ENCODE measurements at places on chromosomes 7 and 10.

DNA sequence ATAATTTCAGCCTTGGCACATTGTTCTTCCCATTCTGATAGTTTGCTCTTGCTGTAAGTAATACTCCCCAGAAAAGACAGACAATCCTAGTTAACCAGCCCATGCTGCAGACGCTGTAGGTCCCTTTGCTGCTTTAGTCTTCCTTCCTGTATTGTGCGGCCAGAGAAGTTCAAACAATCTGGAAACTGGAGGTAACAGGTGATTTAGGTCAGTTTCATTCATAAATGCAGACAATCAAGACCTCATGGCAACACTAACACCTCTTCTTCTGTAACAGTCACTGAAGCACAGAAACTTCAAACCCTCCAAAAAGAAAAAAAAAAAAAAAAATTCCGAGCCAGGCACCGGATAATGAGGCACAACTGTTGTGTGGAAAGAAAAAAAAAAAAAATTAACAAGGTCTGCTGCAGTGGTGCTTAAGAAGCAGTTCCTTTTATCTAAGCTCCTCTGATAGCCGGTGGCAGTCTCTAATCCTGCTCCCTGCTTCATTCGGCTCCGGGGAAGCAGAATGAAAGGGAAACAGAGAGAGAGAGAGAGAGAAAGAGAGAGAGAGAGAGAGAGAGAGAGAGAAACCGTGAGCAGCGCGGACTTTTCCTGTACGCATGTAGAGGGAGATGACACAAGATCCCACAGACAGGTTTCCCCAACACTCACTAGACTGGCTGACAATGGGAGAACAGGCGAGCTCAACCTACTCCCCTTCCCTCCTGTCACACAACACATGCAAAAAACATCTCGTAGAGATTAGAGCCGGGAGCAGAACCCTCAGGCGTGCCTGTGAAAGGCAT, at the start of gene SEMA3A:
SEMA3A (minus strand) TSS at position 306 of the 788 bp plus-strand sequence; CDS start at position 103, 203 bp downstream.
- DNase-seq = no peak

- DNase-seq = no peak
Observed at GRCh38 chr7:150434240-150434639, 16.2 kb upstream of the GIMAP8 start.

GRCh38 chr7:111025006-111025405, 65.9 kb upstream of the LRRN3 start:
- no peak for DNase-seq

DNA sequence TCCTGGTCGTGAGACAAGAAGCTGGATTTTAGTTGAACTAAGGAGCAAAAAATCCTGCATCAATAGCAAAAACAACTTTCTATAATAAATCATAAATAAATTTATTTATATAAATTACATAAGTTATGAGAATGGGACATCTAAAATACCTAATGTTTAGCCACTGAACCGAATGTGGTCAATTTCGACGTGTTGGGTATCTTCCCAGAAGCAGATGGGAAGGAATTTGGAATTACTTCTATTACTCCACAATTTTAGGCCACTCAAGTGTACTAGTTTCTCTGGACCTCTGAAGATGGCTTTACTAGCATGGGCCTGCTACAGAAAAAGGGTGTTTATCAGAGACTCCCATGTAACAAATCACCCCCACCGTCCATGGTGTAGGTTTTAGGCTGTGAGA, 172.0 kb downstream of the PRPF18 start:
- DNase-seq = no peak

GRCh38 chr10:109939315-109939961, 16.1 kb upstream of the XPNPEP1 start:
- DNase-seq = no peak

DNA sequence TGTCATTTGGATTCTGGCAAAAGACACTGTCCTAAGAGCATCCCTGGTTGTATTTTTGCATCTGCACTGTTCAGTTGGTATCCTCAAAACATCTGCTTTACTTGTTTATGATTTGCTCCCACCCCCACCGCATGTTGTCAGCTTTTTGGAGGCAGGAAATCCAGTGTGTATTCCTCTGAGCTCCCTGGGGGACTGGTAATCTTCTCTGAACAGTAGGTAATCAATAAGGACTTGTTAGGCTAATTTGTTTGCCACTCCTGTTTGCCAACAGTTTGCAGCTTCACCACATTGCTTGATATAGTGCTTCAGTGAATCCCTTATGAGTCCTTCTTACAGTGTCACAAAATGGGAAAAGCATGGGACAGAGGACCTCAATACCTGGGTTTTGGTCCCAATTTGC, 49.1 kb downstream of the FEZF1 start:
- no peak for DNase-seq

DNA sequence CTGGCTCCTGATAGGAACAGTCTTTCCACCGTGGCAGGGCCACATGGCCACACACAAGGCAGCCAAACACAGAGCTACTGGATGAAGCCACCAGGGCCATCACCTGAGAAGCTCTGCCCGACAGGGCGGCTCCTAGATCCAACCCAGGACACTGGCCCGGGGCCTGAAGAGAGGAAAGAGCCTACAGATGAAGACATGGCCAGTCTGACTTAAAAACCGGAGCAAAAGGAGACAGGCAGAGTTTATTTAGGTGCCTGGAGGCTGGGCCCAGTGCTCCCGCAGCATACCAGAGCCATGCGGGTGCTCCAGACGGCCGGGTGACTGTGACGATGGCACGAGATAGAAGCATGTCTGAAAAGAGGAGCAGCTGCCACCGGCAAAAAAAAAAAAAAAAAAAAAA, 3.9 kb downstream of the TECPR1 start:
- no peak for DNase-seq

DNA sequence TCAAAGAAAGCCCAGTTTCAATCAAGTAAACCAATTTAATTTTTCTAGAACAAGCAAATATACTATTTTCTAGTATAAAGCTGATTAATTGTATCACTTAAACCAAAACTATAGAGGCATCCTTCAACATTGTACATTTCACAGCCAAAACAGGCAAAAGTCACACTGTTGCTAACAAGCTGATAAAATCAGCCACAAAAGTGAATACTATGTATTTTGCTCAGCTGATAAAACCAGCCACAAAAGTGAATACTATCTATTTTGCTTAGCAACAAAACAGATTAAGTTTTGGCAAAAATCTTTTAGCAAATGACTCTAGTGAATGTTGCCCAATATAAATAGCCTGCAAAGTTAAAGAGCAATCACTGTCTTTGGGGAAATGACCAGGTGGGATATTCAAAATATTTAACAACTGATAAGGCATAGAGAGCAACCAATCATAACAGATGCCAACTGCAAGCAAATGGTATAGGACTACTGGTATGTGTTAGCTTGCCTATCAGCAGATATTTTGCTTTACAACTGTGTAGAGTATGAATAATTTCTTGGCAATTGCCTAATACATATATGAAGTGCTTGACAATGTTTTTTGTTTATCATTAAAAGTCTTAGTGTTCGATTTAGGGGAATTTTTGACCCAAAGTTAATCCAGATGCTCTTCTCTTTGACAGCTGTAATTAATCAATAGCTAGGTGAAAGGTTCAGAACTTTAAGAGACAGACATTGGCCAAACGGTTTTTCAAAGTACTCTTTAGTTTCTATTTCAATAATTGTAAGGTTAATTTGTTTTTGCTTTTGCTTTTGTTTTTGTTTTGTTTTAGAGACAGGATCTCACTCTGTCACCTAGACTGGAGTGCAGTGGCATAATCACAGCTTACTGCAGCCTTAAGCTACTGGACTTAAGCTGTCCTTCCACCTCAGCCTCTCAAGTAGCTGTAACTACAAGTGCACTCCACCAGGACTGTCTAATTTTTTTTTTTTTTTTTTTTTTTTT, 44.4 kb upstream of the SP4 start:
- no peak for DNase-seq

DNA sequence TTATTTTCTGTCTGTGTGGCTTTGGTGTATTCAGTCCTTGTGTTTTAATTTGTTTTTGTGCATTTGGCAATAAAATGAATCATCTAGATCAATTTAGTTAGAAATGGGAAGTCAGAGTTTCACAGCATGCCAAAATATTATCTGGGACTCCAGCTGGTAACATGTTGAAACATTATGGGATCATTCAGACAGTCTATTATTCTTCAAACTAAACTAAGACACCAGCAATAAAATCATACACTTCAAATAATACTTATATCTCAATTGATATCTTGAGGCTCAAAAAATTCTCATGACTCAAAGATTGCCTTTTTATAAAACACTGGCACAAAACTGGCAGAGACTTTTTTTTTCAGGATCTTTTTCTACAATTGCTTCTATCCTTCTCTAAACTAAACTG, 5.8 kb upstream of the RP9 start:
- DNase-seq = no peak

DNA sequence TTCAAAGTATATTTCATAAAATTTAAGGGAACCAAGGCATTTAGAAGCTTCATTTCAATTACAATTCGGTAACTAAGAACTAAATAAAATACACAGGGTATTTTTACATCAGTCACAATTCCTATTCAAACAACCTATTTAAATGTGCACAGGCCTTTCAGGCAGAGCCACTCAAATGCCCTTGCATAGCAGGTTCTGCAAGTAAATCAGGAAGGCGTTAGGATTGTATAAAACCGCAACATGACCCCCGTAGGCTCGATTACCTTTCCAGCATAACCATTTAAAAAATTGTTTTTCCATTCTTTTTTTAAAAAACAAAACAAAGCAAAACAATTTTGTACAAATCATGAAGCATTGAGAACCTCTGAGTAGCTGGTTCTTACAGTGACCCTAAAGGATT, 289.9 kb upstream of the SP8 start:
- no peak for DNase-seq

GRCh38 chr7:24227068-24227467, 56.9 kb upstream of the NPY start:
- DNase-seq = no peak

- DNase-seq = no peak
Observed at GRCh38 chr7:84529480-84530205, 335.1 kb upstream of the SEMA3A start.

DNA sequence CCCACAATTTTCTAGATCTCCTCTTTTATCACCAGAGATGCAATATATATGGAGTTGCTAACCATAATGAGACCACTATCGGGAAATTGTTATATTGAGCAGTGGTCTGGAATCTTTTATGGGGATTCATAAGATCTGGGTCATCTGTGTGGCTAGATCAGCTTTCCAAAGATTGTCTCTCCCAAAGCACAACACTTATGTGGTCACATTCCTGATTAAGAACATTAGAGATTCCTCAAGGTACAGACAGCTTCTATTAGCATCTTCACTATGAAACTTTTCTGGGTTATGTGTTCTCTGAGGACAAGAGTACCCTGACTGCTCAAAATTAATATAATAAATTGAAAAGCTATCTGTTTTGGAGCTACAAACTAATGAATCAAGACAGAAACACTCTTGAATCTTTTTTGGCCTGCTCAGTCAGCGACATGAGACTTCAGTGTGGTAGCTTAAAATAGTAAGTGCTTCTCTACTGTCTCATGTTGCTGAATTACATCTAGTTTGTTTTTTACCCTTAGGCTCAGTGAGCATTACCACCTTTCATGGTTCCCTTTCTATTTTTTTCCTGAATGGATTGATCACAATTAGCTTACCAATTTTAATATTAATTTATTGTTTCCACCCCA, 42.6 kb upstream of the STRIP2 start:
- DNase-seq = no peak

- no peak for DNase-seq
Observed at GRCh38 chr7:131174855-131175254, 152.8 kb upstream of the MKLN1 start.

- DNase-seq = no peak
Observed at GRCh38 chr7:69859342-69859741, 261.1 kb downstream of the AUTS2 start.

DNA sequence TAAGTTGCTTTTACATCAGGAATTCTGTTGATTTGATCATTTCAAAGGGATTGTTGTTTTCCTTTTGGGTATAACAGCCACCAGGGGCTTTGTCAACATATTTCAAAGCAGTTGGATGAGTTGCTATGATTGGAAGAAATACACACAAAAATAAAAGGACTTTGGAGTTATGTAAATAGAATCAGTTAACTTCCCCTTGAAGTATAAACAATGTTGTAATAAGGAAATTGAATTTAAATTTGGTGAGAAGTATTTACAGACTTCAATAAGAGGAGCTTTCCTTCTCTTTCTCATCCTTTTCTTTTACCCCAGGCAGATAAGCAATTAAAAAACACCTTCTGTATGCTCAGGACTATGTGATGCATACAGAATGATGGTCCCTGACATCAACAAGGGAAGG, 199.7 kb downstream of the LHFPL3 start:
- no peak for DNase-seq

- no peak for DNase-seq
Observed at GRCh38 chr7:56105508-56105907, 768 bp downstream of the CHCHD2 start.

DNA sequence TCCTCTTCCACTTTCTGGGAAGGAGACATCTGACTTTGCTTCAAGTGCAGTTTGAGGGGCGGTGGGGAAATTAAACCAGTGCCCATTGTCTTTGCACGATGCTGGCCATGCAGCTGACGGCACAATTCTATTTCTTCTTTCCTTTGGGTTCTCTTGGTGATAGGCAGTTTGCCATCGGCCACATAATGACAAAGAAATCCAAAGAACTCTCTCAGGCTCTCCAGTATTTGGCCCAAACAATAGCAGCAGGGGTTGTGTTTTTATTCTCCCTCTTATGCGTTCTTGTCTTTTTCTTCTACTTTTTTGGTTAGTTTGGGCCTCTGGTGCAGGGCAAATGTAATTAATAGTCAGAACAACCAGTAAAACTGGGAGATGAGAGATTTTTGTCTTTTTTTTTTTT, 147.0 kb downstream of the EMX2 start:
- DNase-seq = no peak

- no peak for DNase-seq
Observed at GRCh38 chr7:44966731-44967538, 11.9 kb downstream of the MYO1G start.

- DNase-seq = no peak
Observed at GRCh38 chr7:11613292-11613930, 218.6 kb downstream of the THSD7A start.

- no peak for DNase-seq
Observed at GRCh38 chr7:30390736-30391636, 87.6 kb downstream of the NOD1 start.

DNA sequence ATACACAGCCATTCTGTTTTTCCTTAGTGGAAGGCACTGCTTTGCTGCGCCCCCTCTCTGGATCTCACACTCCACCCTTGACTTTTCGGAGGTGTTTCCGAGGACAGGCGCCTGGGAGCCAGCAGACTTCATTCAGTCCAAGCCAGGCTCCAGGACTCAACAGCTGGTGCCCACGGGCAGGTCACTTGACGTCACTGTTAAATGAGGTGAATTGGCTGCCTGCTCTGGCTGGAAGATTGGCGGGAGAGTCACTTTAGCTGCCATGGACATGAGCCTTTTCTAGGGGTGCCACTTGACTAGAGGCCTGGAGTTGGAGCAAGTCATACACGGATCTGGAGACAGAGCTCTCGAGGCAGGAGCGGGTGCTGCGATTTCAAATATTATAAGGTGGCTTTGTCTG, 3.2 kb downstream of the HTRA1 start:
- DNase-seq = no peak

GRCh38 chr10:17353568-17354300, 100.7 kb downstream of the ST8SIA6 start:
- no peak for DNase-seq
